ENCODE measurements at places on chromosomes 4 and X.

GRCh38 chr4:47784222-47784621, 53.6 kb downstream of the CORIN start:
- no peak for DNase-seq

GRCh38 chr4:7854697-7855370, 84.8 kb downstream of the AFAP1 start:
- no peak for DNase-seq

- DNase-seq: no peak
These were observed 371.4 kb upstream of the TECRL start for GRCh38 chr4:64780664-64781063.

- DNase-seq: no peak
These were observed 44.9 kb downstream of the ANAPC4 start for GRCh38 chr4:25421816-25422525.

DNA sequence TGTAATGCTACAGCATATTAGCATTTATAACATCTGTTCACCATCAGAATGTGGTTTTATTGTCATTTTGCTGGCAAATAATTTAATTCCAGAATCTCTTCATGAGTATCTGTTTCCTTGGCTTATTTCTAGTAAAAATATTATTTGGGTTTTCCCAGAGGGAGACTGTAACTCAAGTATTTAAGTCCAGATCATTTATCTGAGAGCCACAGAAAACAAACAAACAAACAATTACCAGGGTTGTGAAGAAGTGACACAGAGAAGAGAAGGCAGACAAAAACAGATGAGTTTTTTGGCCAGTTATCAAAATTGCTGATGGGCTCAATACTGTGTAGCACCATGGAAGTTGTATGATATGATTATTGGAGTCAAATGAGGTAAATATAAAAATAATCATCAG, 515.1 kb downstream of the TECRL start:
- no peak for DNase-seq

- DNase-seq: no peak
These were observed 17.5 kb downstream of the TXK start for GRCh38 chr4:48116582-48116981.

DNA sequence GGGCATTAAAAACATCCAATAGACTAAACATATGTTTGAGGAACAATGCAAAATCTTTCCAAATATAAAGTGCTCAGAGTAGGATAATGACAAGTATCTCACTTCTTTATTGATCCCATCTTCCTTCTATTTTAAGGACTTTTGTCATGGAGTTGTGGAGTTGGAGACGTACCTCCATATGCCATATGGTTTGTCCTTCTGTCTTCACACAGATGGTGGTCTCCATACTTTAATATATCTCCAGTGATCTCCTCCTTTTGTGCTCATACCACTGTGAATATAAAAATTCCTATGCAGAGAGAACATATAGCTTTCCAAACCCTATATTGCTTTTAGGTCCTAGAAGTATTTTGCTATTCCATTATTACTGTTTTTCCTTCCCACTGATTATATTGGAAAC, 64.5 kb downstream of the GABRB1 start:
- no peak for DNase-seq

DNA sequence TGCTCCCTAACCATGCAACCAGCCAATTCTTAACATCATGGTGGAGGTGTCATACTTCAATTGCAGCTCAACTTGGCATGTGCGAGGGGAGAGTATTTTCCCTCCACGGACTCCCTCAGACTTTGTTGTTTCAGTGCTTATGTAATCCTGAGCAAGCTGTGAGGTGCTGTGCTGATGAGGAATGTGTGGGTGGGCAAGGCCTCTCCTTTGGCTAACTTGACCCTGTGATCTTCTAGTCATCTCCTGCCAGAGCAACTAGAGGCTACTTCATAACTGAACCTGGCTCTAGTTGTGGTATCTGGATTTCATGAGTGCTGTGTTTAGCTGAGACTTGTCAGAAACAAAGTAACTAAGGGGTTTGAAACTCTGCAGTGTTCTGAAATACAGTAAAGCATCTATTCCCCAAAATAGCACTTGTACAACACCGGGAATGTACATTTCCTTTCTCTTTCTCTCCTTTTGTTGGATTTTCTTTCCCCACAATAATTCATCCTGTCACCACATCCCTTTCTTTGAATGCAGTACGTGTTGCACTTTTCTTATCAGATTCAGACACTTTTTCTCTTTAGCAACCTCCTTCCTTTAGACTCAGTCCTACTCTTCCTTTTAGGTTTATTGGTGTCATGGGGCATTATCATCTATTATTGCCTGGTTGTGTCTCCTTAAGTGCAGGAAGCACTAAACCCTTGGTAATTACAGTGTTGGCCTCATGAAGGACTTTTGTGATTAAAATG, 415.2 kb upstream of the NR3C2 start:
- DNase-seq: no peak

- no peak for DNase-seq
These were observed 31.8 kb downstream of the ATP2B3 start for GRCh38 chrX:153549231-153549630.

Data from activated CD8-positive, alpha-beta memory T cell treated with anti-CD3 and anti-CD28 coated beads for 24 hours (primary cell).